Stimulated activated CD8-positive, alpha-beta memory T cell treated with anti-CD3 and anti-CD28 coated beads, Interleukin-15, amount 100 ng/mL, for 24 hours (primary cell): ENCODE measurements at places on chromosomes 6 and 20.

- no peak for DNase-seq
Measured at GRCh38 chr6:69542494-69542893, 254.3 kb downstream of the LMBRD1 start.

DNA sequence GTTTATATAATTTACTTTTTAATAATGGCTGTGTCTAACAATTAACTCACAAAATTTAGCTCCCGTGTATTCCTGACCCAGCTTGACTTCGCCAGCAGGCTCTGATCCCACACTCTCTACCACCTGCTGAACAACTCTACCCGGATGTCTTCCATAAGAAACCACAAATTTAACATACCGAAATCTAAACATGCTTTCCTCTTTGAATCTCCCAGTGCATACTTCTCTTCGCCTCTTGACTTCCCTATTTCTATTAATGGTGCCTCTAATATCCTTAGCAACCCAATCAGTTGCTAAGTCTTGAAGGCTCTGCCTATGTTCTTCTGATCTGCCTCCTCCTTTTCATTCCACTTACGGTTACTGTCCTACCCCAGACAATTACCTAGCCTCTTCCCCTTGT lies 4.6 kb upstream of the MYB start:
- no peak for DNase-seq

GRCh38 chr20:61331543-61331942 lies 79.5 kb downstream of the CDH4 start:
- no peak for DNase-seq

DNA sequence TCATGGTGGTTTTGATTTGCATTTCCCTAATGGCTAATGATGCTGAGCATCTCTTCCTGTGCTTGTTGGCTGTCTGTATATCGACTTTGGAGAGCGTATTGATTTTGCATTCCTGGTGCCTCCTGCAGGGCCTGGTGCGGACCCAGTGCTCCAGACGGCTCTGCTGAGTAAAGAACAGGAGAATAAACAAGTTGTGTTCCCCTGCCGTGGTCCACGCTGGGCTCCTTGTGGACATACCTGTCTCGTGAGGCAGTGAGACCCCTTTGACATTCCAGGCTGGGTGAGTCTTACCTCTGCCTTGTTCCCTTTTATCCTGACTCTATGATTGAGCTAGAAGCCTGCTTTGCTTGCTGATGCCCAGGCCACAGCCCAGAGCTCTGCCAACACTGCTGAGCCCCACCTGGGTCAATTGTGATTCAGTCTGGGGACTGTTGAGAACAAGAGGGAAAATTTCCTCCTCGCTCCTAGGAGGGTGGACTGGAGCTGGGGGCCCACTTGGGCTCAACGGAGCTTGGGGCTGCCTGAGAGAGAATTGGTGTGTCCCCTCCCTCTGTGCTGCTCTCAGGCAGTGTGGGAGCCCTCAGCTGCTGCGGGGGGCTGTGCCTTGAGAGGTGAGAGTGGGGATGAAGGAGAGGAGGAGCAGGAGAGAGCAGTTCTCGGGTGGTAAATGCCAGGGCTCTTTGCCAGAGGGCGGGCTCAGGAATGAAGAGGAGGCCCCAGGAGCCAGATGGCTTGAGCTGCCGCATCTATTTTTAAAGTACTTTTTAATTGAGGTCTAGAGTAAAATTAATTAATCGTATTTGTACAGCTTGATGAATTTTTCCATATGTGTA lies 43.7 kb upstream of the PMEPA1 start:
- no peak for DNase-seq

DNA sequence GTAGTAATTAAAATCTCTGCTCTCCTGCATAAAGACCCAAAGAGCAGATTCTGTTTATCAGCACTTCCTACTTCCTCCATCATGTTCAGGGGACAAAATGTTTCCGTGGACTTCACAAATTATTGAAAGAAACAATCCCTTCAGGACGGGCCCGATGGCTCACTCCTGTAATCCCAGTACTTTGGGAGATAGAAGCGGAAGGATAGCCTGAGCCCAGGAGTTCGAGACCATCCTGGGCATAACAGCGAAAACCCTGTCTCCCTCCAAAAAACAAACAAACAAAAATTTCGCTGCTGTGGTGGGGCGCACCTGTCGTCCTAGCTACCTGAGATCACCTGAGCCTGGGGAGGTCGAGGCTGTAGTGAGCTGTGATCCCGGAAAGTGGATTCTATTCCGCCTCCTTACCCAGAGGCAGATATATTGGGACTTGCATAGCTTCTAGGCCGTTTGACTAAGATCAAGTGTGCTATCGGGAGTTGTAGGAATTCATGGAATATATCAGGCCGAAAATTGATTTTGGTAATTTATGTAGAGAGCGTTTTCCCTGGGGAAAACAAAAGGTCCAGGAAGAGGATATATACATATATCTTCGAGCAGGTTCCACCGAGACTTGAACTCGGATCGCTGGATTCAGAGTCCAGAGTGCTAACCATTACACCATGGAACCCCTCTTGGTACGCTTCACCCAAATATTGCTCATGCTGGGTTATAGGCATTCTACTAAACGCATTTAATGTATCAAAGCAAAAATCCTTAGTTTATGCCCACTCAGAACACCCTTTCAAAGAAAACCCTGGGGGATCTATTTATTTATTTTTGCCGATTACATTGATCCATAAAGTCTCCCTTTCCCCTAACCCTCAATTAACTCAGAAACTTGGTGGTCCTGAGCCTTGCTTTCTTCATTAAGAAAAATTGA lies 74.5 kb upstream of the ZNF184 start:
- DNase-seq: no peak

GRCh38 chr6:109715616-109716015 lies 24.5 kb downstream of the FIG4 start:
- DNase-seq: no peak

GRCh38 chr6:10534419-10534762 lies 13.2 kb downstream of the GCNT2 start:
- DNase-seq: no peak

- no peak for DNase-seq
Measured at GRCh38 chr20:33019465-33020277, 11.8 kb upstream of the BPIFB6 start.

DNA sequence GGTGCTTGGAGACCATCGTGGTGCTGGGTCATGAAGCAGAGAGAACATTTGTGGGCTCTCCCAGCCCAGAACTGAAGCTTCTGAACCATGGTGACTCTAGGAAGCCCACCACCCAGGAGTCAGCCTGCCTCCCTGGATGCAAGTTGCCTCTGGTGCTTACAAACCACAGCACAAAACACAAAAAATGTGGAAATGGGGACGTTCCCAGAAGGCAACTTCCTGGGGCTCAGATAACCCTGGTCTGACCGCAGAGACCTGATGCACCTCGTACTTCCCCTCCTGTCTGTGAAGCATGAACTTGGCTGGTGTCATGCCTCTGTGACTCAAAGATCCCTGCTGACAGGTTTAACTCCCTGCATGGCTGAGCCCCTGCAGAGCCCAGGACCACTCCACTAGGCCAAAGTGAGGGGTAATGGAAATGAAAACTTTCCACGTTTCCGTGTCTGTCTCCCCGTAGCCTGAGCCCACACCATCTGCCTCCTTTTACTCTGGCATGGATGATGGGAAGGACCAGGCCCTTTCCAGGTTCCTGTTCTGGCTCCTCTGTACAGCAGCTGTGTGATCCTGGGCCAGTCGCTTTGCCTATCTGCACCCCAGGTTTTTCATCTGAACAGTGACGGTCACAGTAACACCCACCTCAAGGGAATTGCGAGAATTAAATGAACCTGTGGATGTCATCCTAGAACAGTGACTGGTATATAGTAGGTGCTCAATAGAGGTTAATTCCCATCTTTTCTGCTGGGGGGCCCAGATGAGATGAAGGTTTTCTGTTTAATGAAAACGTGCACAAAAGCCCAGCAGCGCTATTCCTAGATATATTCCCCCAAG lies 57.7 kb downstream of the PPP1R16B start:
- DNase-seq: no peak

DNA sequence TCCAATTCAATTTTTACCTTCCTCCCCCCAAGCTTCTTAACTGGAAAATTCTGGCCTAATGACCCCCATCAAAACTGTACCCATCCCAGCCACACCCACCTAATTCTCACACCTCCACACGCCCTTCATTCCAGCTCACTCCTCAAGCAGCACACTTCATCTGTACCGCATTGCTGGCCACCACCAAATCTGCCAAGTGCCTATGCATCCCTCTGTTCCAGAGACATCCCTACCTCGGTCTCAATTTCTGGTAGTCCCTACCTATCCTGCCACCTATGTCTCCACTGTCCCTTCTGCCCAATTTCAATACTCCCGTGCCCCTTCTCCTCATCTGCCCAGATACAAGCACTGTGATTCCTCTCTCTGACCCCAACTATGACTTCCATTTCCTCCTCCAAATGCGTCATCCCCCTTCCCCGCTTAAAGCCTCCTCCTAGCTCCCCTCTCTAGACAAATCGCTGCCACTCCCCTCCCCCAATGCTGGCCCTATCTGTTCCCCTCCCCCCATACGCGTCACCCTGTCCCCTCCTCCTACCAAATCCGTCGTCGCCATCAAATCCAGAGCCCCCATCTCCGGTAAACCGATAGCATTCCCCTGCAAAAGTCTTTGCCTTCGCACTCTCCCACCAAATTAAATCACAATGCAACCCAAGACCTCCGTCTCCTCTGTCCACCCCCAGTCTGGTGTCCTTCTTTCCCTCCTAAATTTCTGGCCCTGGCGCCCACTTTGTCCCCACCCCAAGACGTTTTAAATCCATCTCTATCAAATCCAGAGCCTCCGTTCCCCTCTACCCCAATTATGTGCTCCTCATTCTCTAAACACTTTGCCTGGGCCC lies 1.2 kb downstream of the MTCH1 start:
- DNase-seq: no peak

DNA sequence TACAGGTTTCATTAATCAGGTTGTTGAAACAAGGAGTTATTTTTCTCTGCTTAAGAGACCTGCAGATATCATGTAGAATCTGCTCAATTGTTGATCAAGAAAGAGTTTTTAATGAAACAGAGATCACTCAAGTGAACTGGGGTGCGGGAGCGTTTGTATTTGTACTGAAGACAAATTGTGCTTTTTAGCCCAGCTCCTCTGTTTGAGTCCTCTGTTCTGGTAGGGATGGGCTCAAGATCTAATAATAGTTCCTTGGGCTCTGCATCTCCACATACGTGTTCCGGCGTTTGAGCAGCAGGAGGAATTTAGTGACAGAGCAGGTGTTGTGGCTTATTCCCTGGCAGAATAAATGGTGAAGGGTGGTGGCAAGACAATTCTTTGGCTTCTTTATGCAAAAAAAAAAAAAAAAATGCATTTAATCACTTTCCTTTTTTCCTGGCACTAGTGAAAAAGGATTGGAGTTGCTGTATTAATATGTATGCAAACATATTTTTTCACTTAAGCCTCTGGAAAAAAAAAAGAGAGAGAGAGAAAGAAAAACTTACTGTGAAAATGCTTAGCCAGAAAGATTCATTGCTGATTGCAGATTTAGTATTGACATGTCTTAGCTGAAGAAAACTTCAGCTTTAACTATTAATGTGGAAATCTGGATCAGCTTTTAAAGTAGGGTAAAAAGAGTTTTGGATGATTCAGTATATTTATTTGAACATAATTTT lies 4.0 kb downstream of the CITED2 start:
- DNase-seq: no peak

DNA sequence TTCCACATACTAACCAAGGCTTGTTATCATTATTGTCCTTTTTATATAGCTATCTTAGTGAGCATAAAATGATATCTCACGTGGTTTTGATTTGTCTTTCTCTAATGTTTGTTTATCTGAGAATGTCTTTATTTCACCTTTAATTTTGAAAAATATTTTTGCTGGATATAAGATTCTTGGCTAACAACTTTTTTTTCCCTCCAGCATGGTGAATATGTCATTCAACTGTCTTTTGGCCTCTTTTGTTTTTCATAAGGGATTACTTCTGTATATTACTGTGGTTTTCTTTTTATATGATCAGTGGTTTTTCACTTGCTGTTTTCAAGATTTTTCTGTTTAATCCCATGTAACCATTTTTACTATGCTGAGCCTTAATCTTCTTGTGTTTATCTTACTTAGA lies 141.0 kb downstream of the GRM1 start:
- no peak for DNase-seq

DNA sequence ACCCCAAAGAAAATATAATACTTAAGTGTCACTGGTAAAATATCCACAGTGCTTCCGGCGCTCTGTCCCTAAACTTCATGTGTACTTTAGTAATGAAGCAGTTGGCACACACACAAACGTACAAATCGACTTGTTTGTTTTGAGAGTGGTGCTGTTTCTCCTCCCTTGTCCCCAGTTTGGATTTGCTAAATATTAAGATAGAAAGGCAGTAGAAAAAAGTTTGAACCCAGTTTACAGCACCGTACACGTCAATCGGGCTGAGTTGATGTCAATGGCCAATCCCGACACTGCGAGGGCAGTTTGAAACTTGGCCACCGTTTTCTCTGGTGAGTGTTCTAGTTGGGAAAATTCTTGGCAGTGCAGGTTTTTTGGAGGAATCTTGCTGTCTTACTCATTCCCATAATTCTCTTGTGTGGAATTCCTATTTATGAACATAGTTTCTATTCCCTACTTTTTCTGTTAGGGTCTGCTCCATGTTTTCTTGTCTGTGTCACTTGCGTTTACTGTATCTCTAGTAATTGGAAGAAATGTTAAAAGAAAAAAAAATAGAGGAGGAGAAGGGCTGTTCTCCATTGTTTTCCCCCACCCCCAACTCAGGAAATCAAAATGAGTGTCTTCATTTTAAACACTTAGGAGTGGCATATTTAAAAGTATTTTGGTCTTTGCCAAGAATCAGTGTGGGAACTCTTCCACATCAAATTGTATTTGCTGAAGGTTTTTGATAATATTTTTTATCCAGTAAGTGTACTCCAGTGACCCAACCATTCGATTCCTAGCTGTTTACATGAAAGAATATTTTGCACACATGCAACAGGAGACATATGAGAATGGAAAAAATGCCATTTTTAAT lies 72.3 kb downstream of the OR2B2 start:
- DNase-seq: no peak

DNA sequence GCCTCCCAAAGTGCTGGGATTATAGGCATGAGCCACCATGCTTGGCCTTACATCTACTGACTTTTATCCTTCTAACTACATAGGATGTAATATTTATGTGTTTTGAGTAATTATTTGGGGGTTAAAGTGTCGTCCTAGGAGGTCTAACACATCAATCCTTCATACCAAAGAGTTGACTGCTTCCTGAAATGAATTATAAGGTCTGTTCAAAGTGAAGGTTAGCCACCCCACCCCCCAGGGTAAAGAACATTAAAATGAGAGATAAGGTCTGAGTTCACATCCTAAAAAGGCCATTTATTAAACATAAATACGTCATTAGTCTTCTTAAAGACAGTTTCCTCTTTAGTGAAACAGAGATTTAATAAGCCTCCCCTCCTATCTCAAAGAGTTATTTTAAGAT lies 33.8 kb downstream of the TNFAIP3 start:
- DNase-seq: no peak

DNA sequence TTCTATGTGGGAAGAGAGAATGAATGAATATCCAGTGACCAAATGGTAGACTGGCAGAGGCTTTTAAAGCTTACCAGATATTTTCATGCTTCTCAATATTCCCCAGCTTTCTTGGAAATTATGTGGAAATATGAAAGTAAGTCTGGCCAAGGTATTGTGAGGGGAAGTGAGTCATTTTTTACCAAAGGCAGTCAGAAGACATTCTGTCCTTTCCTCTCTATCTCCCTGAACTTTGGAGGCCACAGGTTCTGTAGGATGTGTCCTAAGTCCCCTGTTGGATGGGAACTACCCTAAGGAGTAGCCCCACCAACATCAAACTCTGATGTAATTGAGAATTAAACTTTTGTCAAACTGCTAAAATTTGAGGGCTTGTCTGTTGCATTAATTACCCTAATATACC lies 593.8 kb upstream of the NRSN1 start:
- DNase-seq: no peak
